ENCODE measurements at places on chromosomes 11 and 22.

GRCh38 chr11:77403211-77403610 lies 70.7 kb downstream of the PAK1 start:
- no peak for DNase-seq

DNA sequence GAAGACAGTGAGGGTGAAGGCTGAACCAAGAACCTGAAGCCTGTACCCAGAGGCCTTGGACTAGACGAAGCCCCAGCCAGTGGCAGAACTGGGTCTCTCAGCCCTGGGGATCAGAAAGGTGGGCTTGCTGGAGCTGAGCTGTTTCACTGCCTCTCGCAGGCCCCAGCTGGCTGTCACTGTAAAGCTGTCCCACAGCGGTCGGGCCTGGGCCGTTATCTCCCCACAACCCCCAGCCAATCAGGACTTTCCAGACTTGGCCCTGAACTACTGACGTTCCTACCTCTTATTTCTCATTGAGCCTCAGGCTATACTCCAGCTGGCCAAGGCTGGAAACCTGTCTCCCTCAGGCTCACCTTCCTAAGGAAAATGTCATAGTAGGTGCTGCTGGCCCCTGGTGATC lies 4.1 kb downstream of the PPP1CA start:
- no peak for DNase-seq

- no peak for DNase-seq
Observed at GRCh38 chr11:45805305-45806071, 539 bp downstream of the SLC35C1 start.

DNA sequence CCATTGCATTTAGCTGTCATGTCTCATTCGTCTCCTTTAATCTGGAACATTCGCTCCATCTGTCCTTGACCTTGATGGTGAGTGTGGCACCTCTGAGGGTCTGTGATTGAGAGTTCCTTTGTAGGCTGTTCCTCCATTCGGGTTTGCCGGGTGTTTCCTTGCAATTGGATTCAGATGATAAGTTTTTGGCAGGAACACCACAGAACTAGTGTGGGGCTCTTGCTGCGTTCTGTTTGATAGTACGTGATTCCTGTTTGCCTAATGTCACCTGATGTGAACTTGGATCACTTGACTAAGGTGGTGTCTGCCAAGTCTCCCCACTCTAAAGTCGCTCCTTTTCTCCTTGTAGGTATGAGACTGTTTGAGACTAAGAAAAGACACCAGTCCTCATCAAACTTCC lies 109.7 kb upstream of the TMEM45B start:
- DNase-seq: no peak

- DNase-seq: no peak
Observed at GRCh38 chr11:61298663-61299244, 3.6 kb upstream of the VWCE start.

- DNase-seq: no peak
Observed at GRCh38 chr11:94895971-94896370, 77.4 kb downstream of the CWC15 start.

DNA sequence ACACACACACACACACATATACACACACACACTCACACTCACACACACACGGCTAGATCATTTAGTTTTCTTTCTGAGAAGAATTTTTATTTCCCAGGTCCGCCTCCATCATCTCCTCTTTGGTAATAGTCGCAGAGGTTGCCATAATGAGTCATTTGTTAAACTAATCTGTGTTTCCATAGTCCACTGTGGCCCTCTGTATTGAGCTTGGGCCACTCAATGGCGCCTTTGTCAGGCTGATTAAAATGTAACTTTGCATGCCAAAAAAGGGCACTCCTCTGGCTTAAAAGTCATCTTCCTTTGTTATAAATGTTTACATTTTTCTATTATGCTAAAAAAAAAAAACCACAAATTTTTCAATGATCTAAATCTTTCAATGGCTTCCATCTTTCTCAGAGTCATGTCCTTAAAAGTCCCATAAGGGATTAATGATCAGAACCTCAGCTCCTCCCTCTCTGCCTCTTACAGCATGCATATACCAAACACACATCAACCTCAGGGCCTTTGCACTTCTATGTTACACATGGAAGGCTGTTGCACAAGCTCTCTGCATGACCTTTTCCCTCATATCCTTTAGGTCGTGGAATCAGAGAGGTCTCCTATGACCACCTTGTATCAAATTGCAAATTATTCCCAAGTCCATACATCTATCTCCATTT lies 35.3 kb downstream of the EHF start:
- DNase-seq: peak; percentile 45

DNA sequence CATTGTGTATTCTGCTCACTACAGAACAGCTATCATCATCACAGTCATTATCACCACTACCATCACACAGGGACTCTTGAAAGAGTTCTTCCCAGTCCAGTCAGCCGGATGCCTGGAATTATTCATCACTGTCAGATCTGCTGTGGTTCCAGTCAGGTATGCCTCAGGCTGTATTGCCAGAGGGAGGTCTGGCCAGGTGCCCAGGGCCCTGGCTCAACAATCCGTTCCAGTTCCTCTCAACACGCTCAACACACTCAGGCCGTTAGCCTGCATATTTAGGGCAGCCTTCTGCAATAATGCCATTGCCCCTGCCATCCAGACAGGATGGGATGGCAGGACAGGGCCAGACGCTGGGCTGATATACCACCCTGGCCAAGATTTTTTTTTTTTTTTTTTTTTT lies 28.6 kb upstream of the RASL10A start:
- DNase-seq: peak; percentile 98

- DNase-seq: no peak
Observed at GRCh38 chr11:65778901-65779668, 1.7 kb downstream of the AP5B1 start.

DNA sequence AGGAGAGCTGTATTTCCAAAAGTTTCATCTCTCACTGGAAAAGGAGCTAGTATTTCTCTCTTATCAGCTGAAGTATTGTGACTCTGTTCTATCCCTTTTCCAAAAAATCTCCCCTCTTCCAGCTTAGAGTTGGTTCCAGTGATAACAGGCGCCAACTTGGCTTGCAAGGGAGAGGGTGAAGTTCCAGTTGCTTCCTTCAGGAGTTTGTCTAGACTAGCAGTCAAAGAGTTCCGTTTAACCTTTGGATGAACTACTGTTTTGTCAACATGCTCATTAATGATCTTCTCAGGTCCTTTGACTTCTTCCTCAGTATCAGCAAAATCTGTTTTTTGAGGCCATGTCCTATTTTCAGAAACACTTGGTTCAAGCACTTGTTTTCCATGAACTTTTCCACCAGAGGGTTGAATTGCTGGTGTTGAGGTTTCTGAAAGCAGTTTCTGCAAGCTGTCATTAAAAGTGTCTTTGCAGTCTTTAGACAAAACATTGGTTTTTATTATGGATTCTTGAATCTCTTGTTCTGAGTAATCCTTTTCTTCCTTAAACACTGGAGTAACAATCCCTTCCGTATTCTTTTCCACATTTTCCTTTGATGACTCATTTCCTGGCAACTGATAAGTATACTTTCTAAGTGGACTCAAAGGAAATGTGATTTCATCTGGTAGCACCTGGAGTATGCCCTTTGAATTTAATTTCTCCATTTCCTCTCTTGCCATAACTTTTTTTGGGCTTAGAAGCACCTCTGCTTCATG lies 39.7 kb upstream of the CCDC89 start:
- DNase-seq: no peak

DNA sequence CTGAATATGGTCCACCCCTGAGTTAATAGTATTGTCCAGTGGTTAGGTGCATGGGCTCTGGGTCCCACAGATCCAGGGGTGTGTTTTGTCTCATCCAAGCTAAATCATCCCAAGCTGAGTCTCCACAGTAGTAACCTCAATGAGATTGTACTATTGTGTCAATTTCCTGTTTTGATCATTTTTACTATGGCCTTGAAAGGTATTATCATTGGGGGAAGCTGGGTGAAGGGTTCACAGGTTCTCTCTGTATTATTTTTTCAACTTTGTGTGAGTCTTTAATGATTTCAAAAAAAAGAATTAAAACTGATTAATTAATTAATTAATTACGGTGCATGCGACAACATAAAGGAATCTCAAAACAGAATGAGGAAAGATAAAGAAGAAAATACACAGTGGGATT lies 266.1 kb downstream of the MN1 start:
- DNase-seq: no peak

GRCh38 chr11:16843294-16843693 lies 104.8 kb downstream of the C11orf58 start:
- no peak for DNase-seq

- DNase-seq: no peak
Observed at GRCh38 chr11:59954219-59954847, 9.5 kb upstream of the OOSP4A start.

- peak; percentile 89 for DNase-seq
Observed at GRCh38 chr11:64652586-64653387, 61.8 kb downstream of the SLC22A12 start.

DNA sequence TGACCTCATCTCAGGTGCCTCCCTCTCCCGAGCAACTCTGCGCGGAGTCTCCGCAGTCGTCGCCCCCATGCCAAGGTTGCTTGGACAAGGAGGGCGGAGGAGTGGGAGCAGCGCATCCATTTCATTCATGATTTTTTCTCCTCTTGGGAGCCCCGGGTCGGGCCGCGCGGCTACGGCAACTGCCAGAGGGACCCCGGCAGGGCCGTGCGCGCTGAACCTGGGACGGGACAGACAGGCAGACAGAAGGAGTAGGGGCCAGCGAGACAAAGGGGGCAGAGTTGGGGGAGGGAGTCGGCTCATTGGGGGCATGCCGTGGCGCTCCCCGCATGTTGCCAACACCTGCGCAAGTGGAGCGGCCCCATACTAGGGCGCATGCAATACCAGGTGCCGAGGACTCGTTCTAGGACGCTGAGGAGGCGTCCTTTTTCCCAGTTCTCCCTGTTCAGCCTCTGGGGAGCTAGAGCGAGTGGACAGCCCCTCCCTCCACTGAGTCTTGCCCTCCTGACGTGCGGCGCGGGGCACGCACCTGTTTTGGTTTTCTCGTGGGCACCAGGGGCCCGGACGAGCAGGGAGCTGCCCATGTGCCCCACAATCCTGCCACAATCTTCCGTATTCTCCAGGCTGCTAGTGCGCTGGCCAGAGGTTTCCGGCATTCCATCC lies 501 bp upstream of the PTPN5 start:
- no peak for DNase-seq

DNA sequence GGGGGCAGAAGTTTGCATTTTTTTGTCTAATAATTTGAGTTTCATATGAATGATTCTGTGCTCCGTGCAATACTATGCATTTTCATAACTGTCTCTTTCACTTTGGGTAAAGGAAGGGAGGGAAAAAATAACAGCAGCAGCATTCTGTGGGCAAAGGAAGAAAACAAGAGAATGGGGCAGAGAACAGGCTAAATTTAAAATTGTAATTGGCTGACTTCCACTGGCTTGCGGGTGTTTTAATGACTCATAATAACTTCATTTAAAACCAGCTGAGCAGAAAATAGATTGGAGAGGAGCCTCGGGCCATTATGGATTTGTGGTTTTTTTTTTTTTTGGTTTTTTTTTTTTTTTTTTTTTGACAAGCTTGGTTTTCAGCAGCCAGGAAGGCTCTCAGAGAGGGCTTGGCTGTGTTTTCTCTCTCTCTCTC lies 107.4 kb downstream of the ZBTB16 start:
- no peak for DNase-seq

DNA sequence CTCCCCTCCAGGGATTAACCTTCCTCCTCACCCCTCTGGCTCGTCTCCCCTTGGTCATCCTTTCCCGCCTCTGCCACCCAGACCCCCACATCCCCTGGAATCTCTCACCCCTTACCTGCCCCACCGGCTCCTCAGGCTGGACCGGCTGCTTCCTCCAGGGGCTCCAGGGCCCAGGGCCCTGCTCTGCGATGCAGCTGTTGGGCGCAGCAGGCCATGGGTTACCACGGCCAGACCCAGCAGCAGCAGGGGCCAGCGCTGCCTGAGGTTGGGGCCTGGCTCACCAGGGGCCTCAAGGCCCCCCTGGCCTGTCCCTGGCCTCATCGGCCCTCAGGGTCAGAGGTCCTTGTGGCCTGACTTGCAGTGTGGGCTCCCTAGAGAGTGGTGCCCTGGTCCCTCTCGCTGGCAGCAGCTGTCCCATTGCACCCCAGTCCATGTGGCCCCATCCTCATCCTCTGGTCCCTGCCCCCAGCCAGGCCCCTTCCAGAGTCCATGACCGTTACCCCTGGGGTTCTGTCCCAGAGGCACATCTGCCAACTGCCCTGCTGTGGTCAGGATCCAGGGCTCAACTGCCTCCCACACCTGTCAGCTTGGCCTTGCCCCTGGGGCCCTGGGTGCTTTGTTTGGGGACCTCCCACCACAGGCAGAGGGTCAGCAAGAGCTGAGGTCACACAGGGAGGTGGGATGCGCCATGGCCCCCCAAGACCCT lies at the start of gene IGLL1:
TSS of gene IGLL1 (minus strand) at position 421 of the 706 bp plus-strand sequence. CDS start at position 321, 100 bp downstream.
- DNase-seq: no peak

GRCh38 chr11:986270-986951 lies 50.1 kb downstream of the MUC6 start:
- DNase-seq: no peak

DNA sequence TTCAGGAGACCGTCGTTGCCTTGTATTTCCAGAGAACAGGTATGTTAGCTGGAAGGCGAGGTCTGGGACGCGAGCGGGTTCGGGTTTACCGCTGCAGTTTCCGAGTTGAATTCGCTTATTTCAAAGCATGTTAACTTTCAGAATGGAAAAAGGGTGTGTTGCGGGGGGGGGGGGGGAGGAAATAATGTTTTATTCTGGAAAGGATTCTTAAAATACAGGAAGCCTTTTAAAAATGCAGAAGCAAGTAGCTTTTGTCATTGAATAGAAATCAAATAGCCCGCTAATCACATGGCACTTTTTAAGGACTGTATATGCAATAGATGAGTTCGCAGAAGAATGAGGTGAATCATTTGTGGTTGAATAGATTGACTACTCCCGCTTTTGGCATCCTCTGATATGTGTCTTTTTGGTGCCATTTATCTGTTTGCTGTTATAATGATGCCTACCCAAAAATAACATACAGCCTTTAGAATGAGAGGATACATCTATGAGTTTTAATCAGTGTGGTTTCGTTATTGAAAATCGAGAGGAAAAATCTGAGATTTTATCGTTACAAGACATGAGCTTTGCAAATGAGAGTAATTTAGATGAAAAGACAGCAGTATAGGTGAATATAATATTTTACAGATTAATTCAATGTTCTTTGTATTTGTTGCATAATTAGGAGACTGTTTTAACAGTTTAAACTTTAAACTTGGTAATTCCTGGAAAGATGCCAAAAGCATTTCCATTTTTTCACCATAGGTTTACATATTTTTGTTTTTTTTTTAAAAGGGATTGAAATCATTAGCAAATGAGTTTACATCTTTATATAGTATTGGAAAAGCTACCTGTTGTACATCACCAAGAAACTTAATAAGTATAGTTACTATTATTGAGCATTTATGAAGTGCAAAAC lies 1.7 kb downstream of the PDE3B start:
- DNase-seq: no peak

GRCh38 chr11:109857637-109858036 lies 235.6 kb upstream of the ZC3H12C start:
- no peak for DNase-seq

GRCh38 chr11:113689768-113690618 lies 16.1 kb downstream of the TMPRSS5 start:
- DNase-seq: no peak

- no peak for DNase-seq
Observed at GRCh38 chr11:64453466-64453865, 94.5 kb downstream of the RPS6KA4 start.

DNA sequence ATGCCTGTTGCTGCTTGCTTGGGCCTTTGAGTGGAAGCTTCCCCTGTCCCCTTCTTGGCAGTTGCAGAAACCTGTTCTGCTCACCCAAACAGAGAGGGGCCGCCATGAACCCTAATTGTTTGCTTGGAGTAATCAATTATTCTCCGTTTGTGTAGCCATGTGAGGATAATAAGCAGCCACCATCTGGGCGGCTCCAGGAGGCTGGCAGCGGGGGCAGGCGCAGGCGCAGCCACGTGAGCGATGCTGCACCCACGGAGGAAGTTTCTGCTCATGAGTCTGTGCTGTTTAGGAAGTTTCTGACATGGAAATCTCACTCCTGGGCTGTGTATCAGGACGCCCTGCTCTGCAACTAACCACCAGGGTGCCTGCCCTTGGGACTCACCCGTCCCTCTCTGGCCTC lies 90.1 kb downstream of the MPPED1 start:
- no peak for DNase-seq

All from C1 segment of cervical spinal cord (tissue), 14 donors.